ENCODE measurements at places on chromosomes 5 and 9.
A peak's percentile ranks its signal among the peaks of the same experiment; 100 is the strongest.

DNA sequence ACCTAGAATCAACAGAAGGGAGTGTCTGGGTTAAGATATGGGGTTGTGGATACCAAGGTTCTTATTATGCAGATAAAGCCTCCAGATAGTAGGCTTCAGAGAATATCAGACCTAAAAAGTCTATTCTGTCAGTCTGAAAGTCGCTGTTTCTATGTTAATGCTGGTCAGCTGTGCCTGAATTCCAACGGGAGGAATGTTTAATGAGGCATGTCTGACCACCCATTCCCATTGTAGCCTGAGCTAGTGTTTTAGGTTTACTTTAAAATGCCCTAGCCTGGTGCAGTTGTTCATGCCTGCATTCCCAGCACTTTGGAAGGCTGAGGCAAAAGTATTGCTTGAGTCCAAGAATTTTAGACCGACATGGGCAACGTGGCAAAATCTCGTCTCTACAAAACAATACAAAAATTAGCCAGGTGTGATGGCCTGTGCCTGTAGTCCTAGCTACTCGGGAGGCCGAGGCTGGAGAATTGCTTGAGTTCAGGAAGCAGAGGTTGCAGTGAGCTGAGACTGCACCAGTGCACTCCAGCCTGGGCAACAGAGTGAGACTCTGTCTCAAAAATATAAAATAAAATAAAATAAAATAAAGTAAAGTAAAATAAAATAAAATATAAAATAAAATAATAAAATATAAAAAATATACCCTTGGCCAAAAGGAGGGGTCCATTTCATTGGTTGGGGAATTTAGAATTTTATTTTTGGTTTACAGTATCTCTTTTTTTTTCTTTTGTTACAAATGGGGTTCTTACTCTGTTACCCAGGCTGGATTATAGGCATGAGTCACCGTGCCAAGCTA lies 7.8 kb upstream of the SOX30 start:
- peak; percentile 79 for DNase-seq

DNA sequence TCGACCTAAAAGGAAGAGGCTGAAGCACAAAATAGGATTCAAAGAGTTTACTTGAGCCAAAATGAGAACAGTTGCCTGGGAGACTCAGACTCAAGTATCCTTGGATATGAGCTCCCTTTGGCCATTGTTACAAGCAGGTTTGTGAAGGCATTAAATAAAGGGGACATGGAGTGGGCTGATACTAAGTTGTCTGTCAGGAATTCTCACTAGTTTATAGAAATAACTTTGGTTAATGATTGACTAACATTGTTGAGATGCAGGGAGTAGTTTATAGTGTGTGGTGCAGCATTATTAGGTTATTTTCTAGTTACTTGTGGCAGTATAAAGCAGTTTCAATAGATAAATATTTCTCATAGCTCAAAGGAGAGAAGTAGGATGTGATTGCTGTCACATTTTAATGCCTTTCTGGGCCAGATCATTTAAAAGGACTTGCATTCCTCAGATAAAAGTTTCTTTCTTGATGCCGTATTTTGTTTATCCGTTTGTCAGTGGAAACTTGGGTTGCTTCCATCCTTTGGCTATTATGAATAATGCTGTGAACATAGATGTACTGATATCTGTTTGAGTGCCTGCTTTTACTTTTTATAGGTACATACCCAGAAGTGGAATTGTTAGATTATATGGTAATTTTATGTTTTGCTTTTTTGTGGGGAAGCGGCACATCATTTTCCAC lies 9.1 kb downstream of the AP3S1 start:
- peak; percentile 72 for DNase-seq

DNA sequence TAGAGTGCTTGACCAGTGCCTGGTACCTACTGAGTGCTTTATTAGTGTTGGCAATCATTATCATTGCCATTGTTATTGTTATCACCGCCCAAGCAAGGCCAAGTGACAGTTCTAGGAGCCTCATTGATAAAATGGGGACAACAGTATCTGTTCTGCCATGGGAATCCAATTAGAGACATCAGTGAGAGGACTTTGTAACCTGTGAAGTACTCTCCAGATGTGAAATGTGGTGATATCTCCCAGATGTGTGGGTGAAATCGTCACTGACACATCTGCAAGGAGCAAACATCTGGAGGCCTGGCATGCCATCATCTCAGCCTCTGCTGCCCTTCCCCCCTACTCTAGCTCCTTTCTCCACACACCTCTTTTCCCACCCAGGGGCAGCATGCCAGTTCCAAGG lies 260.8 kb downstream of the PAPPA start:
- no peak for DNase-seq

GRCh38 chr9:8179381-8180053 lies 379.9 kb upstream of the DMAC1 start:
- no peak for DNase-seq

GRCh38 chr9:107628444-107628843 lies 138.9 kb upstream of the KLF4 start:
- no peak for DNase-seq

- DNase-seq, result peak; percentile 40
These were observed 27.1 kb downstream of the RFX3 start for GRCh38 chr9:3498691-3499090.

DNA sequence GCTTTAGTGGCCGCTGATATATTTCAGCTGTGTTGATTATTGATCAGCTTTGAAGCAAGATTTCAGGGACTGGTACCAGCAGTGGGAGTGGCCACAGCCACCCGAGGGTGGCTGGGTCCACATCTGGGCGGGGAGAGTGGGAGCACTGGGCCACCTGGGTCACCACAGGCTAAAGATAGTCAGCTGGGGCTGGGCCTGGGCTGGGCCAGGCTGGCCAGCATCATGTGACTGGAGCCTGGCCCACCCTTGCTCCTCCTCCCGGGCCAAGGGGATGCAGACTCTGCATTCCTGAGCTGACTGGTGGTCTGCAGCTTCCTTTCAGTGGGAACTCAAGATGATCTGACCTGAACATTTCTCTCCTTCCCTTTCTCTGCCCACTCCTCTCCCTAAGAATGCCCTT lies 27.1 kb downstream of the LARP1 start:
- DNase-seq, result no peak

- DNase-seq, result no peak
These were observed 189.8 kb upstream of the SH3GL2 start for GRCh38 chr9:17389026-17389425.

GRCh38 chr9:130234340-130235260 lies 31.0 kb upstream of the HMCN2 start:
- peak; percentile 22 for DNase-seq

DNA sequence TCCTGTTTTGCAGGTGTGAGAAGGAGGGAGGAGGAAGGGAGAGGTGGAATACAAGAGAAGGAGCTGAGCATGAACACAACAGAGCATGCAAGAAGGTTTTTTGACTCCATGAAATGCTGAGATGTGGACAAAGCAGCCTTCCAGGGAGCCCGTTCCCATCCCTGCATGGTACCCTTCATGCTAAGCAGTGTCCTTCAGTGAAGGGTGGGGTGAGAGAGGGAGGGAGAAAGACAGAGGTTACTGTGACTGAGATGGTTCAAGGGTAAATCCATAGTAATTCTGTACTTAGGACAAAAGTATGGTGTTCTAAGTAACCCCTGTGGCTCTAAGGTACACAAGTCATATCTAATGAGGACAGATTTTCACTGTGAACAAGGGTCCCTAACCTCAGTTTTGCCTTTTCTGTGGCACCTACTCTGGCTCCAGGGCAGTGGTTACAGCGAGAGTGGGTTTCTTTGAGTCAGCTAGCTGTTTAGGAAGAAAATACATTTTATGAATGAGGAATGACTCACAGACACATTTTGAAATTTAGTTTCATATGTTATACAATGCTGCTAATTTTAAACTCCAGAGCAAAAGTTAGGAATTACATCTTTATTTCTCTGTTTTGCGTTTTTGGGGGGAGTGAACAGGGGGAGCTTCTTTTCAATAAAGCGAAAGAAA lies 184.9 kb upstream of the SLC12A2 start:
- DNase-seq, result no peak

GRCh38 chr5:95730011-95730700 lies 980 bp upstream of the RHOBTB3 start:
- DNase-seq, result no peak

DNA sequence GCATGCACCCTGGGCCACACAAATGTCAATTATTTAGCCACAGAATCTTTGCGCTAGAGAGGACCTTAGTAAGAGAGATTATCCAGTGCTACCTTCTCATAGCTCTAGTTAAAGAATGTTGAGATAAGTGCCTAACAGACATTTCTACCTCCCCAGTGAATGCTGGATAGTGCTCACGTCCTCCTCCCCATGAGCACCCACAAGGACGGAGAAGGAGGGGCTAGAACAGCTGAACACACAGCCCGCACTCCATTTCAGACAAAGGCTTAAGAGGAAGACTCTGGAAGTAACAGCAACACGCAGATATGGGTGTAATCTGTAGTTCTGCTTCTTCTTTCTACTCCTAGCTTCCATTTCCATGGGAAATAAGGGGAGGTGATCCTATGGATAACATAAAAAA lies 120.5 kb downstream of the FEM1C start:
- DNase-seq, result no peak

DNA sequence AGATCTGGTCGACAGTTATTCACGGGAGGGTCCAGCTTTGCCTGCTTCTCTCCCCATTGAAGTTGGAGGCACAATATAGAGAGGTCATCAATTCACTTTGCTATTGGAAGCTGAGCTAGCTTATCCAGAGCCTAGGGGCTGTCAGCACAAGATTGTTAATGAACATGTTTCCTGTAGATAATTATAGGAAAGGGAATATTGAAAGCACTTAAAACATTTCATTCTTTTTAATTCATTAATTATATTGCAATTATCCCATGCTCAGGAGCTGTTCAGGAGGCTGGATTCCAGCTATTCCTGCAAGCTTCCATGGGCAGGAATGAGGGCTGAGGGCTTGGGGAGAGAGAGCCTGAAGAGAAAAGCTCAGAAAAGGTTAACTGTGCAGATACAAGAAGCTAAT lies 153.1 kb upstream of the BRINP1 start:
- no peak for DNase-seq

DNA sequence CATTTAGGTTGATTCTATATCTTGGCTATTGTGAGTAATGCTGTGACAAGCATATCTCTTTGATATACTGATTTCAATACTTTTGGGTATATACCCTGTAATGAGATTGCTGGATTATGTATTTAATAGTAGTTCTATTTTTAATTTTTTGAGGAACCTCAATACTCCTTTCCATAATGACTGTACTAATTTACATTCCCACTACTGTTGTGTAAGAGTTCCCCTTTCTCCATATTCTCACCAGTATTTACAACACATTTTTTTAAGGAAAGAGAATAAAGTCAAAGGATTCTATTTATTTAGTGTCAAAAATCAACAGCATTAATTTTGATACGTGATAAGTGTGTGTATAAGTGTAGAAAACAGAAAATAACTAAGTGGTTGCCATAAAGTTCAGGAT lies 356.4 kb upstream of the EDIL3 start:
- no peak for DNase-seq

GRCh38 chr5:83787631-83788030 lies 67.0 kb upstream of the HAPLN1 start:
- DNase-seq, result no peak

DNA sequence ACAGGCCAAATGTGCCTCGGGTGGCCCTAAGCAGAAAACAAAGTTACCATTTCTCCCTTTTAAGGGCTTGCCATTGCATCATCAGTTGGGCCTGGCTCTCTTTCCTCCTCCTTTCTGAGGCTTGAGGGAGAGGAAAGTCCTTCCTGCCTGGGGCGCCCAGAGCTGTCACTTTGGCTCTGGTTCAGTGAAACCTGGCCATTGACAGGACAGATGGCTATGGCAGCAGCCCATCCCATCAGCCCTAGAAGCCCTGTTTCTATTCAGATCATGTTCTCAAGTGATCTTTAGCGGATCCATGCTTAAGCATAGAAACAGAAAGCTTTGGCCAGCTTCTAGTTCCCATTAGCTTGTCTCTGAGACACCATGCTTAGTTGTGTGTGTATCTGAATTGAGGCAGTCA lies 293.4 kb downstream of the YTHDC2 start:
- DNase-seq, result no peak

DNA sequence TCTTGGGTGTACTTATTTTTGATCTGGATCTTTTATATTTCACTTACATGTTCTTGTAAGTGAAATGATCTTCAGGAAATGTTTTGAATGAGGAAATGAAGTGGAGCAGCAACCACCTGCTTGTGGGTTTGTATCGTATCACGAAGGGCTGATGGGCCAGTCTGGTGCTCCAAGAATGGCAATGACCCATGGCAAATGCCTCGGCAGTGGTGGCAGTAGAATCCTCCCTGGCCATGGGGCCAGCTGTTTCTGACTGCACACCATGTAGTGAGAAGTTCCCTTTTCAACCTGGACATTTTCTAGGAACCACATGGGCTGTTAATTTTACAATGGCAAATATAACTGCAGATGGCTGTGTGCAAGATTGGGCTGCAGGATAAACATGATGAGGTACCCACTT lies 29.9 kb downstream of the MAT2B start:
- DNase-seq, result no peak

DNA sequence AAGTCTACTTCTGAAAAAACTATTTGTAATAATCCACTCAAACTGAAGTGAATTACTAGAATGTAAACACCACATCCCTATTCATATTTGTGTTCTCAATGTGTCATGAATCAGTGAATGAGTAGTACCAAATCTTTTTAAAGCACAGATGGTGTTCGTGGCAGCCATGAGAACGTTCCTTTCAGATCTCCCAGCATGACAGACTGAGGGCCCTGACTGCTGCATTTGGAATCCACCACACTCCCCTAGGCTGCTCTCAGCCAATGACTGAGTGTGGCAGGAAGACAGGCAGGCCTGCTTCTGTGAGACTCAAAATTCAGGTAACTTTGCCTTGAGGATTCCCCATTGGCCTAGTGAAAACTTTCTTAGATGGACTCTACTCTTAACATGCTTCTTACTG lies 10.9 kb upstream of the JMY start:
- DNase-seq, result no peak

DNA sequence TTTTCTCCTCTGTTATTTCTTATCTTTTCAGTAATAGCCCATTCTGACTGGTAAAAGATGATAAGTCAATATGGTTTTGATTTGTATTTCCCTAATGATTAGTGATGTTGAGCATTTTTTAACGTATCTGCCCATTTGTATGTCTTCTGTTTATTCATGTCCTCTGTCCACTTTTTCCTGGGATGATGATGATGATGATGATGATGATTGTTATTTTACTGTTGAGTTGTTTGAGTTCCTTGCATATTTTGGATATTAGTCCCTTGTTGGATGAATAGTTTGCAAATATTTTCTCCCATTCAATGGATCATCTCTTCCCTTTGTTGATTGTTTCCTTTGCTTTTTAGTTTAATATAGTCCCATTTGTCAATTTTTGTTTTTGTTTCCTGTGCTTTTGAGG lies 27.0 kb downstream of the UTP15 start:
- DNase-seq, result peak; percentile 13

DNA sequence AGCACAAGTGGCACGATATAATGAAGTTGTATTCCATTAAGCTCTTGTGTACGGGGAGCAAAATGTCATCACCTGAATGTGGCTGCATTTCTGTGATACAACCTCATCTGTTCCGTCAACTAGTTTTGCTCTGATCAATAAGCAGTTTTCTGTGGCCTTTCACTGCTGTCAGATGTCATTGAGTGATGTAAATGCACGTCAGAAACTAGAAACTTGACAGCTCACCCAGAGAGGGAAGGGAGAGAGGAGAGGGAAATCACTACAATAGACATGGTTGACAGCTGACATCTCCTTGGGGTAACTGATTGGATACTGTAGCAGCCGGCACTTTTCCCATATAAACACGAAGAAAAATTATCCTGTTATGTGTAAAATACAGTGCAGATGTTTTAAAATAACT lies 62.7 kb downstream of the SNX24 start:
- DNase-seq, result no peak

- DNase-seq, result peak; percentile 97
These were observed 92.6 kb downstream of the LIFR start for GRCh38 chr5:38463634-38464521.

All from renal cortical epithelial cell (primary cell).